Chondrocyte (in vitro differentiated cells): ENCODE measurements at places on chromosomes 2 and 18. TPM values are rescaled to one million over a fixed set of nuclear protein-coding genes. Genes with fewer than 3 reads are reported as not detected.

- no peaks in the 10 kb centered on the region for H3K4me1 ChIP-seq
- H3K36me3 ChIP-seq = no peaks in the 10 kb centered on the region
- no peak overlapping the region for H3K4me3 ChIP-seq
- H3K27me3 ChIP-seq = peaks cover 2% of the 10 kb centered on the region
- no peak overlapping the region for H3K27ac ChIP-seq
- no peak for DNase-seq
Measured at GRCh38 chr18:42231796-42232195, 276.8 kb downstream of the PIK3C3 start.

DNA sequence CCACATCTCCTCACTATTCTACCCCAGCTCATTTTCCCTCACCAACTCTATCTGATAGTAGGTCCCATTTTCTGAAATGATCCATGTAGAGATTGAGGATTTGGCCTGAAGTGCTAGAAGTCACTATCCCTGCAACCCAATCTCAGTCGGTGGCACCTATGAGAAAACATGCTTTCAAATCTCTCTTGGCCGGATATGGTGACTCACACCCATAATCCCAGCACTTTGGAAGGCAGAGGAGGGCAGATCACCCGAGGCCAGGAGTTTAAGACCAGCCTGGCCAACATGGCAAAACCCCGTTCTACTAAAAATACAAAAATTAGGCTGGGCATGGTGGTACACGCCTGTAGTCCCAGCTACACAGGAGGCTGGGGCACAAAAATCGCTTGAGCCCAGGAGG, 19.1 kb upstream of the MARCHF4 start:
- DNase-seq = no peak
- no peaks in the 10 kb centered on the region for H3K36me3 ChIP-seq
- H3K4me3 ChIP-seq = no peak overlapping the region
- H3K4me1 ChIP-seq = peaks cover 5% of the 10 kb centered on the region

DNA sequence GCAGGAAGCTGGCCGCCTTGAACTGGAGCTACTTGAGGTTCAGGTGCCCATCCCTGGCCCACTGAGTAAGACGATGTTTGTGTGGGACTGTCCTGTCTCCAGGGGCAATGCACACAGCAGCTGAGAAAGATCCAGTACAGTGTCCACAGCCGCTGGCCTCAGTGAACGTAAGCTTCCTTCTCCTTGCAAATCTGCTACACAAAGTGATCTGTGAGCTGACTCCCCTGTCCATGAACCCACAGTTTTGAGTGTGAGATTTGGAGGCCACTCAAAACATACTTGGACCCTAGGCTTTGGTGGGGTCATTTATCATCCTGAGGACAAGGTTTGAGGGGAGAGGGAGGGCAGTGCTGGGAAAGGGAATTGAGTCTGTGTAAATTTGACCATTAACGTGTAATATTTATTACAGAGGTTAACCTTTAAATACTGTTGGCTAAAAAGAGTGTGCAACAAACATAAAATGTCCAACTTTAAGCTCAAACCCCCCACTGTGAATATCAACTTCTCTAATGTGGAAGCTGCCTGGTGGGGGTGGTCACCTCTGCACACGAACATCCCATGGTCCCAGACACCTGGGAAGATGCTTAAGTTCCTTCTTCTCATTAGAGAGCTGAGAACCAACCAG, 4.9 kb upstream of the CYS1 start:
- H3K36me3 ChIP-seq = no peaks in the 10 kb centered on the region
- no peak overlapping the region for H3K27ac ChIP-seq
- H3K4me3 ChIP-seq = no peak overlapping the region
- peaks cover 20% of the 10 kb centered on the region for H3K4me1 ChIP-seq
- H3K27me3 ChIP-seq = peaks cover 12% of the 10 kb centered on the region
- DNase-seq = no peak

The NPPC gene
- total RNA-seq = not detected in 3 replicates

DNA sequence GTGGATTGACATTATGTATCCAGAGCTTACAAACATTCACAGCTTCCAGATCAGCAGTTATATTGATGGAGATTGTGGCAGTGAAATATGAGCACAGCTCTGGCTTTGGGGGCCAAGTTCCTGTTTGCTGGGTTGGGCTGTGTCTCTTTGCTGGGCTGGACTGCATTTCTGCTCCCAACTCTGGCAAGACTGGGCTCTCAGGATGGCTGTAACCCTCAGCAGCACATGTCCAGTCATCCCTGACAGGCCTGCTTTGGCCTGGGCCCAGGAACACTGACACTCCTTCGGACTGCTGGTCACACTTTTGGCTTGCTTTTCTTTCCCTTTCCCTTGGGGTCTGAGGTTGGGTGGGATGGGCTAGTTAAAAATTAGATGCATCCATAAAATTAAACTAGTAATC, 17.9 kb upstream of the VPS4B start:
- H3K4me1 ChIP-seq = peaks cover 18% of the 10 kb centered on the region
- H3K4me3 ChIP-seq = no peak overlapping the region
- DNase-seq = no peak
- H3K27ac ChIP-seq = no peak overlapping the region
- H3K27me3 ChIP-seq = peaks cover 3% of the 10 kb centered on the region
- no peaks in the 10 kb centered on the region for H3K36me3 ChIP-seq

The SCRN3 gene
- total RNA-seq = 23.7 to 35.8 TPM (median 26.7 TPM) in 3 replicates

DNA sequence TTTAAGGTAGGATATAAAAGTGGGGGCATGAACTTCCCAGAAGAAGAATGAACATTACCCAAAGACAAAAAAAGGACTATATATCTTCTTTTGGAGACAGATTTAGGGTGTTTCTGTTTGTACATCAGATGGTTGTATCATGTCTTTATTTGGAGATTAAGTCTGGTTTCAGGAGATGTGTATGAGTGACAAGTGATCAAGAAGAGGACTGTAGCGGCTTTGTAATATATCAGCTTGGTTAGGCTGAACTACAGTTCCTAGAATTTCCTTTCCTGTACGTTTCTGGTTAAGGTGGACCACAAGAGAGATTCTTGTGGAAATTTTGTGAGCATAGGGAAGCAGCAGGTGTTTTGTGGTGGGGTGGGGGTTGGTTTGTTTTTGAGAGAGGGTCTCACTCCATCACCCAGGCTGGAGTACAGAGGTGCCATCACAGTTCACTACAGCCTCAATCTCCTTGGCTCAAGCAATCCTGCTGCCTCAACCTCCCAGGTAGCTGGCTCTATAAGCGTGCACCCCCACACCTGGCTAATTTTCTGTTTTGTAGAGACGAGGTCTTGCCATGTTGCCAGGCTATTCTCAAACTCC, 287.1 kb upstream of the MGAT5 start:
- H3K36me3 ChIP-seq = no peaks in the 10 kb centered on the region
- H3K4me3 ChIP-seq = no peak overlapping the region
- H3K27me3 ChIP-seq = peaks cover 24% of the 10 kb centered on the region
- DNase-seq = no peak

The UGT1A9 gene
- total RNA-seq = 0.10 TPM in 1 of 3 replicates, not detected in the others

GRCh38 chr2:17594533-17595401, 54.3 kb downstream of the VSNL1 start:
- peaks cover 13% of the 10 kb centered on the region for H3K27me3 ChIP-seq
- DNase-seq = no peak
- H3K27ac ChIP-seq = no peak overlapping the region
- H3K4me3 ChIP-seq = no peak overlapping the region
- peaks cover 6% of the 10 kb centered on the region for H3K4me1 ChIP-seq

GRCh38 chr2:68878071-68878711, 7.0 kb upstream of the BMP10 start:
- H3K4me3 ChIP-seq = no peak overlapping the region
- H3K4me1 ChIP-seq = no peaks in the 10 kb centered on the region
- H3K27me3 ChIP-seq = peaks cover 5% of the 10 kb centered on the region
- no peaks in the 10 kb centered on the region for H3K36me3 ChIP-seq
- no peak overlapping the region for H3K27ac ChIP-seq
- no peak for DNase-seq

The CFC1 gene
- not detected in 3 replicates for total RNA-seq

GRCh38 chr18:78947291-78947690, 32.3 kb upstream of the SALL3 start:
- peaks cover 4% of the 10 kb centered on the region for H3K27me3 ChIP-seq
- H3K4me1 ChIP-seq = no peaks in the 10 kb centered on the region
- no peak for DNase-seq
- H3K36me3 ChIP-seq = no peaks in the 10 kb centered on the region
- no peak overlapping the region for H3K27ac ChIP-seq
- H3K4me3 ChIP-seq = no peak overlapping the region
